ENCODE measurements at places on chromosomes 6 and 20.

- no peak for DNase-seq
Measured at GRCh38 chr6:52077180-52077884, 10.1 kb downstream of the PKHD1 start.

- no peak for DNase-seq
Measured at GRCh38 chr20:57211908-57212533, 54.4 kb downstream of the BMP7 start.

GRCh38 chr20:36128463-36129159 lies 25.9 kb upstream of the EPB41L1 start:
- no peak for DNase-seq

DNA sequence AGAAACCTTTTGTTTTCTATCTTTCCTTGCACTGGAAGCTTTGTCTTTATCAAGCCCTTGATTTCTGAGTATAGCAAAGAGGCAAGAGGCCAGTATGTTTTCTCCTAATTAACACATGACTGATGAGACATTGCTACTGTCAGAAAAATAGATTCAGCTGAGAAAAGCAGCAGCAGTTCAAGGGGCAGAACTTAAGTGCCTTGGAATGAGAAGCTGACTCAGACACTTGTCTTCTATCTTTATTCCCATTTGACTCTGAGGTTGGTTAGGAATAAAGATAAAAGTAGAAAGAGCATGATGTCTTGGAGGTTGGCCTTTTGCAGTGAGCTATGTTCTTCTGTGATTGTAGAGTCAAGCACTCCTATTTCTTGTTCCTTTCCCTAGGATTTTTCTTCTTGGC lies 79.1 kb upstream of the MAN1A1 start:
- no peak for DNase-seq

GRCh38 chr6:36625158-36625919 lies 31.2 kb downstream of the SRSF3 start:
- no peak for DNase-seq

GRCh38 chr6:116255246-116255800 lies 1.4 kb upstream of the TSPYL4 start:
- DNase-seq = no peak

DNA sequence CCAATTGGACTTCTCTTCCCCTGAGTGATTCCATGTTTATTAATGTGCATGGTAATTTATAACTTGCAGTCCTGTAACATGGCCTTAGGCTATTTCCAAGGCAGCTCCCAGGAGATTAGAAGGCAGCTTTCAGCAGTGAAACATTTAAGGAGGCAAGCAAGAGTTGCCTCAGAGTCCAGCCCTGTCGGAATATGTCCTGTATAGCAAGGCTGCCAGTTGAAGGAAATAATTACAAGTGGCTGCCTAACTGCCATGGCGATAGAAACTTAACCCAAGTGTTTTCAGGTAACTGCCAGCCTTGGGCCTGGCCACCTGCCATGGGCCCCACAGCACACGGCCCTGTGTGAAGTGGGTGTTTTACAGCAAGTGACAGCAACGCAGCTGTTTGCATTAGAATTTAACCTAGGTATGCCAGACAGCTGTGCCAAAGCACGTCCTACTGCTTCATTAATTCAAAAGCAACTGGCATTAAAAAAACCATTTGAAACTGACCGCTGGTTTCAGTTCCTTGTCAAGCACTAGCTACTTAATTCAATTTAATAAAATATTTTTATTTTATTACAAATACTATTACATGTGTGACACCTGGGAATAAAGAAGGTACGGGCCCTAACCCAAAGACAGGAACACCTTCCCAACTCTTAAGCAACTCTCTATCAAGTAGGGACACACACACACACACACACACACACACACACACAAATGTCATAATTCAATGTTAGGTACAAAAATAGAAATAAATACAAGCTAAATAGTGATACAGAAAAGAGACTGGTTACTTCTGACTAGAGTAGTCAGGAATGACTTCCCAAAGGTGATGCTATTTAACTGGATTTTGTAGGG lies 151.8 kb upstream of the HEY2 start:
- DNase-seq = no peak

DNA sequence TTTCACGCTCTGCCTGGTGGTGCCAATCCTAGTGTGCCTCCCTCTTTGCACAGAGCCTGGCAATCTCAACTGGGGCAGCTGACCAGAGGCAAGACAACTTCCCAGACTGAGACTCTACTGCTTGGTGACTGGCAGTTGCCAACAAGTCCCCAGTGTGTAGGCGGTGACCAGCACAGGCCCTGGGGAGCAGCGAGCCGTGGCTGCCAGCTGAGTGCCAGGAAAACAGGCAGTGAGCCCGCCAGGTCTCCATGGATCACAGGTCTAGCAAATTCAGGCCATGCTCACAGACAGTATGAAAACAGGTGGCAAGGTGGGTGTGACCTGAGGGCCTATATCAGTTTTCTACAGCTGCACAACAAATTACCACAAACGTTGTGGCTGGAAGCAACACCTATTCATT lies 289.9 kb downstream of the KIF16B start:
- no peak for DNase-seq

- DNase-seq = no peak
Measured at GRCh38 chr6:159082039-159082815, 37.4 kb upstream of the TAGAP start.

- DNase-seq = no peak
Measured at GRCh38 chr20:22999756-23000155, 35.4 kb upstream of the SSTR4 start.

- no peak for DNase-seq
Measured at GRCh38 chr20:3183896-3184612, 10.7 kb upstream of the LZTS3 start.

DNA sequence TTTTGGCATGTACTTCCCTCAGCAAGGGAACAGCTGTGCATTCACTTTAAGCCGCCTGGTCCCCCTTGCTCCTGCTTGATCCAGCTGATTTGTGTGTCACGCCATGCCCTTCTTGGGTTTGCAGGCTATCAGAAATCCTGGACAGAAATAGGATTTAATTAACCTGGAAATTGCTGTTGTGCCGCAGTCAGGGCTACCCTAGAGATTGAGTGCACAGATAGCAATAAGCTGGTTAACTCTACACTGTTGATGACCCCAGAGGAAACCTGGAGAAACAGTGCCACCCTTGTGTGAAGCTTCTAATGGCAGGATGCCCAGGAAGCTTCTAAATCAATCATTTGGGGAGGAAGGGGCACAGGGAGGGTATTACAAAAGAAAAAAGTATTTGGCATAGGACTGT lies 199.0 kb downstream of the JARID2 start:
- DNase-seq = no peak

DNA sequence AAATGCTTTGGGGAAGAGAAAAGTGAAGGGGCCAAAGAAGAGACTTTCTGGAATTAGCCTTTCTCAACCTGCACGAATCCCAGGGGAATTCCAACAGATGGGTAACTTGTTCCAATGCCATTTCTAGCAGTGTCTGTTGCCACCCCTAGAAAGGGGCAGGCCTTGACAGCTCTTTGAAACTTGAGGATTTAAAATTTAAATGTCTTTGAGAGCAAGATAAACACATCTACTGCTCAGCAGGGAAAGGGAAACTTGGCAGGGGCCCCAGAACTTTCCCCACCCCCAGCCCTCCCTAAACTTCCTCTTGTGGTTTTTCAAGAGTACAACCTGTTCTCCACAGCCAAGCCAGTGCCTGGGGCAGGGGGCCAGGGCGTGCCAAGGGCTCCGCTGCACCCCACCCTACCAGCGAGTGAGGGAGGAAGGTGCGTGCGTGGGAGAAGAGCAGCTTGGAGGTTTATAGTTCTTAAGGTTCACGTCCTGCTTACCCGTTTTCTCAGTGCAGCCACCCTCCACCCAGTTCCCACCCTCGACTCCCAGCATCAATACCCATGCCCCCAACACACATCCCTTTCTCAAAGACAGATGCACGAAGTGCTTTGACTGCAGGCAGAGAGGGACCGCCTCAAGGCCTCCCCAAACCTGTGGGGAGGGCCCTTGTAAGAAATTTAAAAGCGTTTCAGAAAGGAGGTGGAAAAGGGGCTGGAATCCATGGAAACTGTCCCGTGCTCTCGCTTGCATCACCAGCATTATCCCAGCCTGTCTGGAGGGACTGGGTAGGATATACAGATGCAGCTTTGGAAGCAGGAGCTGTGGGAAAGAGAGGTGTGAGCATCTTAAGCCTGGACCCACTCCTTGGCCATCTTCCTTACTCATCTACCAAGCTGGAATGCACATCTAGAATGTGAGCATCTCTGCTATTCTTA lies 4.5 kb upstream of the TAF8 start:
- DNase-seq = peak; percentile 94

- no peak for DNase-seq
Measured at GRCh38 chr6:19694697-19695096, 142.5 kb upstream of the ID4 start.

DNA sequence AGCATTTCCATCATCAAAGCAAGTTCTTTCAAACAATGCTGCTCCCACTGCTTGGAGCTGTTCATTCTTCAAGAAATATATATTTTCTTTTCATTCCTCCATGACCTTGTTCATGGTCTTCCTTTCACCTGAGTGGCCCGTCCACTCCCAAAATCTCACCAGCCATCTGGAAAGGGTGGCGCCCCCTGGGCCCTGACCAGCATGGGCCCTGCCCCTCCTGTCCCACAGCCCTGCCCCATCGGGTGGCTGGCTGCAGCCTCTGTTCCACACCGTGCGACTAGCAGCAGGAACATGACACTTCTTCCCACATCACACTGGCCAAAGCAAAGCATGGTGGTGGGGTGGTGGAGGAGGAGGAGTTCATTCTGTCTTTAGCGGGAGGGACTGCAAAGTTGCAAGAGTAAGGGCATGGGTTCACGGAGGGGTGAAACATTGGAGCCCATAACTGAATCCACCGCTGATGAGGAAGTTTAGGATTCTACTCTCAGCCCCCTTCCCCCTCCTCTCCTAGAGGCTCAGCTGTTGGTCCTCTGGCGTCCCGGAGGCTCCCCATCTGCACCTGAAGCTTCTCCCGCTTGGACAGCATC lies 195.2 kb upstream of the SLC24A3 start:
- DNase-seq = no peak

DNA sequence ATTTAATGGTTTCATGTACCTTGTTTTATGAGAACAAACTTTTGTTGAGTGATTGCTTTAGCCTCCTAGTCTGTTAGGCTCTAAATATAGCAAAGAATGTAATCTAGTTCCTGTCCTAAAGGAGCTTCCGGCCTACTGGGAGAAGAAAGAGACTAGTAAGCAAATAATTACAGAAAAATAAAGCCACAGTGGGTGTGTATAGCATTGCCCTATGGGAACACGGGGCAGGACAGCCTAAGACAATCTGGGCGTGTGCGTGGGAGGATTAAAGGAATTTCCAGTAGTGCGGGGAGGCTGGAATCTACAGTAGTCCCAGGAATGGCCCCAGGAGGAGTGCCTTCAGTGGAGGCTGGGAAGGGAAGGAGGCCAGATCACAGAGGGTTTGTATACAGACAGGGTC lies 98.1 kb upstream of the AKAP12 start:
- no peak for DNase-seq

- peak; percentile 73 for DNase-seq
Measured at GRCh38 chr20:63863798-63864544, 1.1 kb upstream of the TPD52L2 start.

DNA sequence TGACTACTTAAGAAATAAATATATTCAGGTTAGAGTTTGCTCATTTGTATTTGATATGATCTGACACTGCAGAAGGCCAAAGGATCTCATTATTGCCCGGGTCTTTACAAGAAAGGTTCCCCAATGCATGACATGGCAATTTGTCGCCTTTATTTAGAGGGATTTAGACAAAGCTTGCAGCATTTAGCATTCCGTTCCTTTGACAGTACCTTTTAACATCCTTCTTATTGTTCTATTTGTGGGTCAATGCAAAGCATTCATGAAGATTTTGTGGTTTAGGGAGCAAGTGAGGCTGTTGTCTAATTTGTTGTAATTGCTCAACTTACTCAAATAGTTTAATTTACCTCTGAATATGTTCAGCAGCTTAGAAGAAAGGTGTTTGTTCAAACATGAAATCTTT lies 230.8 kb upstream of the FLRT3 start:
- DNase-seq = no peak

- no peak for DNase-seq
Measured at GRCh38 chr6:122568797-122569221, 41.4 kb upstream of the PKIB start.

DNA sequence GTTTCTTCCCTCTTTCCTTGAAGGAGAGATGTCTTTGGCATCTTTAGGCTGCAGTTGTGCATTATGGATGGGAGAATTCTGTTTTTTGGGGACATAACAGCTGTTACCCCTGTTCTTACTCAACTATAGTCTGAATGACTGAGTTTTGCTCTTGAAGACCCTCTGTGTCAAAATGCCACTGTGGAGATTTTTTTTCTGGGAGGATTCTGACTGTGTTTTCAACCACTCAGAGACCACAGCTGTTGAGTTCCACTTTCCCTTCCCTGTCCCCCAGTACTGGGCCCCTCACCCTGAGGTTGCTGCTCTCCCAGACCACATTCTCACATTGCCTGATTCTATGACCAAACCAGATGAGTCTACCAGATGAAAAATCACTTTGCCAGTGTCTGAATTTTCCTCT lies 48.1 kb downstream of the NKX2-2 start:
- no peak for DNase-seq

DNA sequence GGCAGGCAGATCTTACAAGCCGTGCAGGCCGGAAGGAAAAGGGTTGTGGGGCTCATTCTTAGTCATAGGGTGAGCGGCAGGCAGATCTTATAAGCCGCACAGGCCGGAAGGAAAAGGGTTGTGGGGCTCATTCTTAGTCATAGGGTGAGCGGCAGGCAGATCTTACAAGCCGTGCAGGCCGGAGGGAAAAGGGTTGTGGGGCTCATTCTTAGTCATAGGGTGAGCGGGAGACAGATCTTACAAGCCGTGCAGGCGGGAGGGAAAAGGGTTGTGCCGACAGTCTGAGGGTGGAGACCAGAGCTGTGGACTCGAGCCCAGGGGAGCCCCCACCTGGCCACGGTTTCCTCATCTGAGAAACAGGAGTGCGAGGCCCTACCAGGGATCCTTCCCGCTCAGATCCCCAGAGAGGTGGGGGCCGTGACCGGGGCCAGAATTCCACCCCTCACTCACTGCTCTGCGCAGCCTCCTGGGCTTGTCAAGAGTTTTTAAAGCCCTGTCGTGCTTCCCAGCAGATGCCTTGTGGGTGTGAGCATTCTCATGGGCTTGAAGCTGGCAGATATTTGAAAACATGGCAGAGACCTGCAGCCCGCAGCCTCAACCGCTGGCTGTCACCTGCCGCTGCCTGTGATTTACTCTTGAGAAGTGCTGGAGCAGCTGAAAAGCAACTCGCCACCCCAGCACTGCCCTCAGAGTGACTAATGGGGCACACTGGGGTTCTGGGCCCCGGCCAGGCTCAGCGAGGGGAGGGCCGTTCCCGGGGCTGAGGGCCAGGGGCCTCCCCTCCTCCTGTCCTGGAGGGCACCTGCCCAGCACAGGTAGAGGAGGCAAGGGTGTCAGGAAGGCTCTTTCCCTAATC lies 31.9 kb downstream of the NTSR1 start:
- DNase-seq = peak; percentile 58

DNA sequence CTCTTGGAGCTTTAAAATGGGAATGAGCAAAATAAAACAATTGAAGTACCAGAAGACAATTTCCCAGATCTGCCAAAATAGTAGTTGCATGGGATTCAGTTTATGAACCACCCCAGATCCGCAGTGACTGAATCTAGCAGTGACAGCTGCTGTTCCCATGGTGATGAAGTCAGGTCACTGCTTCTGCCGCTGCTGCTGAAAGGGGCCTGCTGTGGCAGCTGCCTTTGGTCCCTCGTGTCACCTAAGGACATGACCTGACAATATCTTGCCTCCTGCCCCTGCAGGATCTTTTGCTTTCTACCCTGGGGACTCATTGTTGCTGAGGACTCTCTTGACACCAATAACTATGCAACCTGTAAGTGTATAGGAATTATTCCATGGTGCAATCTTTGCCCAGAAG lies 34.3 kb upstream of the OGFRL1 start:
- no peak for DNase-seq

GRCh38 chr6:16334671-16335070 lies 96.3 kb downstream of the GMPR start:
- DNase-seq = no peak

- DNase-seq = no peak
Measured at GRCh38 chr6:143664171-143664570, 13.6 kb upstream of the PHACTR2 start.
